Choroid plexus epithelial cell (primary cell): ENCODE measurements at places on chromosomes 1 and 21.
A peak's percentile ranks its signal among the peaks of the same experiment; 100 is the strongest.

DNA sequence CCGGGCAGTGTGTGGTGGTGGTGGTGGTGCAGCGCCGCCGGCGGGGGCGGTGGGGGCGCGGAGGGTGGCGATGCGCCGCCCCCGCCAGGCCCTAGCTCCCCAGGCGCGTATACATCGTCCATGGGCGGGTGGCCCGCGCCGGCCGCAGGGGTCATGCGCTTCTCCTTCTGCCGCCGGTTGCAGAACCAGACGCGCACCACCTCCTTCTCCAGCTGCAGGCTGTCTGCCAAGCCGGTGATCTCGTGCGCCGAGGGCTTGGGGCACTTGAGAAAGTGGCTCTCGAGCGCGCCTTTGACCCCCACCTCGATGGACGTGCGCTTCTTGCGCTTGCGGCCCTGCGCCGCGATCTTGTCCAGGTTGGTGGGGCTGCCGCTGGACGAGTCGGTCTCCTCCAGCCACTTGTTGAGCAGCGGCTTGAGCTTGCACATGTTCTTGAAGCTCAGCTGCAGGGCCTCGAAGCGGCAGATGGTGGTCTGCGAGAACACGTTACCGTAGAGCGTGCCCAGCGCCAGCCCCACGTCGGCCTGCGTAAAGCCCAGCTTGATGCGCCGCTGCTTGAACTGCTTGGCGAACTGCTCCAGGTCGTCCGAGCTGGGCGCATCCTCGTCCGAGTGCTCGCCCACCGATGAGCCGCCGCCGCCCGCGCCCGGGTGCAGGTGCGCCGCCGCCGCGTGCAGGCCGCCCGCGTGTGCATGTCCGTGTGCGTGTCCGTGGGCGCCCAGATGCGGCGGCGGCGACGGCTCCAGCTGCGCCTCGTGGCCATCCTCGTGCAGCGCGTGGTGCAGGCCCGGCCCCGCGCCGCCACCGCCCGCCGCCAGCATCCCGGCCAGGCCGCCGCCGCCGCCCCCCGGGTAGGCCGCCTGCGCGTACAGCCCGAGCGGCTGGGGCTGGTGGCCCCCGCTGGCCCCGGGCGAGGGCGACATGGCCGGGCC, 926 bp downstream of the POU3F1 start:
- DNase-seq = peak; percentile 50

- DNase-seq = peak; percentile 96
Observed at GRCh38 chr1:161727256-161727924, 6.0 kb downstream of the FCRLB start.

- no peak for DNase-seq
Observed at GRCh38 chr1:203189951-203190352, 3.4 kb upstream of the CHI3L1 start.

GRCh38 chr1:221910222-221910621, 168.3 kb upstream of the DUSP10 start:
- no peak for DNase-seq

- no peak for DNase-seq
Observed at GRCh38 chr1:223665592-223666312, at the start of gene CAPN8. CAPN8 (minus strand) TSS chr1:223665701; CDS start chr1:223665646, 55 bp downstream.

DNA sequence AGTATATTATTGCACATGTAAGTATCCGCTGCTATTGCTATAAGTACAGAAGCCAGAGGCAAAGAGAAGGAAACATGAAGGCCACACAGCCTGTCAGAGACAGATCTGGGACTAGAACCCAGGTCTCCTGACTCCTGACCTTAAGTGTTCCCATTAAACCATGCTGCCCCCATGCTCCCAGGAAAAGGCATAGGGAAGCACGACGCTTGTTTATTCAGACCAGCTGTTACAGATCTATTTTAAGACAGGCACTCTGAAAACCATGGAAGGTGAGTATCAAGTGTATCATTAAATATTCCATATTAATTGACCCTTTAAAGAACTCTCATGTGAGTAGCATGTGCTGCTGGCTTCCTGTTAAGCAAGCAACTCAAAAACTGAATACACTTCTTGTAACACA, 11.4 kb downstream of the VAV3 start:
- DNase-seq = no peak

DNA sequence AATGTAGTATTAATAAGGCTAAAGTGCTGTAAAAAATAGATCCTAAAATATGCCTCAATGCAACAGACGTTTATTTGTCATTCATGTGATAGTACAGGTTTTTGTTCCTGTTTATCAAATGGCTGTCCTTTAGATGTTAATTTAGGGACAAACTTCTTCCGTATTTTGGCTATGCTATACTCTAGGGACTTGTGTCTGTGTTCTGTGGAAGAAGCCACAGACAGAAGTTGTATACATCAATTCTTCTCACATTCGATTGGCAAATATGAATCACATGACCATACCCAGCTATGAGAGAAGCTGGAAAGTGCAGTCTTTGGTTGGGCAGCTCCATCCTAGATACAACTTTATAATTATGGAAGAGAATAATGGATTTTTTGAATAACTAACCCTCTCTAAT, 232.7 kb upstream of the SNX7 start:
- no peak for DNase-seq

DNA sequence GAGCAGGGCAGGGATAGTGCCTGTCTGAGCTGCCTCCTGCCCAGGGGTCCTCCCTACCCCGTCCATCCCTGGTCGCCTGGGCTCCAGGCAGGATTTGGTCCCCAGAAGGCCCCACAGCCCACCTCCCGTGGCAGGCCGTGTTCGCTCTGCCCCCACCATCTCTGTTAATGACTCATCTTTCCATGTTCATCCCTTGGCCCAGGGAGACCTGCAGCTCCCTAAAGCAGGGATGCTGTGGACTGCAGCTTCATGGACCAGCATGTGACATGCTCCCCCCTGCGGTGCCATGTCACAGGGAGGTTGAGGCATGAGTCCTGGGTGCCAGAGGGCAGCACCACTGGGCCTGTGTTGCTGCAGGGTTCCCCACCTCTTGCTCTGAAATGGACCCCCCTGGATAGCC, 26.8 kb downstream of the UBASH3A start:
- no peak for DNase-seq

- peak; percentile 9 for DNase-seq
Observed at GRCh38 chr1:88847643-88848042, 43.7 kb downstream of the GTF2B start.

DNA sequence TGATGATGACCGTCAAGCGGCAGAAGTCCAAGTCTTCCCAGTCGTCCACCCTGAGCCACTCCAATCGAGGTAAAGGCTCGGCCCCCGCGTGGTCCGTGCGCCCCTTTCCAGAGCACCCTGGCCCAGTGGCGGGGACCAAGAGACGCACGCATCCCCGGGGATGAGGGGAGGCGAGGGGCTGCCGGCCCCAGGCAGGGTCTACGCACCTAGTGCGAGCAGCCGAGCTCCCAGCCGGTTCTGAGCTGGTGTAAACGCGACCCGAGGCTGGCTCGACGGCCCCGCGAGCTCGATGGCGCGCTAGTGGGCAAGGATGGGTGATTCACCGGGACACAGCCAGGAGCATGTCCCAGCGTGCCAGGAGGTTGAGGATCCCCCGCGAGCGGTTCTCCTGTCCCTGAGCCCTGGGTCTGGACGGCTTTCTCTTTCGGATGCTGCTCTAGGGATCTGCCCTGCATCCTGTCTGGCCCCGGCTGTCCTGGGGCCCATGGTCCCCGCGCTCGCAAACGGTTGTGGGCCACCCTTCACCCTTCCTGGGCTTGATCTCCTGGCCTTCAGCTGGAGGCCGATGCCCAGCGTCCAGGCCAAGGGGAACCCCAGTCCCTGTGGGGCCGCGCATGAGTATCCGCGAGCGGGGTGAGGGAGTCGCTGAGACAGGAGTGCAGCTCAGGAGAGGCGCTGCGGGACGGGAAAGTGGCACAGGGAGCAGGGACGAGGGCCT, 689 bp downstream of the PKP1 start:
- no peak for DNase-seq

DNA sequence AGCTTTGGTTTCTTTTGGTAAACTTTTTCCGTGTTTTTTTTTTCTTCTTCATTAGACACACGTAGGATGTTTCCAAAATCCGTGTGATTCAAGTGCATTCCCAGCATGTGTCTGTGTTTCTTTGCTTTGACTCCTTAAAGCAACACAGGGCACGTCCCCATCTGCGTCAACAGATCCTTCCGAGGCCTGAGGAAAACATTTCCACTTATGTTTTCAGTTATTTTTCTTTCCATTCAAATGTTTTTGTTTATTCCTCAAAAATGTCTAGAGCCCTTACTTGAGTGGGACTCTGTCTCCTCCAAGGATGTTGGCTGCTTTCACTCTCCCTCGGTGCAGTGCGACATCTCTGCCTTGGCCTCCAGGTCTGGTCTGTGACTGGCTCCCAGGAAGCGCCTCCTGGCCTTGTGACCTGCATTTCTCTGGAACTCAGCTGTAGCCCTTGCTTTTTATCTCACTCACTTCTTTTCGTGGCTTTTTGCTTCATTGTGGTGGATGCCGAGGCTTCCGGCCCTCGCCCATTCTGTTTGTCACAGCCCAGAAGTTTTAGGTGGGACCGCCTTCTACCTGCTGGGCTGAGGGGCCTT, 31.3 kb upstream of the SLC19A1 start:
- peak; percentile 61 for DNase-seq

DNA sequence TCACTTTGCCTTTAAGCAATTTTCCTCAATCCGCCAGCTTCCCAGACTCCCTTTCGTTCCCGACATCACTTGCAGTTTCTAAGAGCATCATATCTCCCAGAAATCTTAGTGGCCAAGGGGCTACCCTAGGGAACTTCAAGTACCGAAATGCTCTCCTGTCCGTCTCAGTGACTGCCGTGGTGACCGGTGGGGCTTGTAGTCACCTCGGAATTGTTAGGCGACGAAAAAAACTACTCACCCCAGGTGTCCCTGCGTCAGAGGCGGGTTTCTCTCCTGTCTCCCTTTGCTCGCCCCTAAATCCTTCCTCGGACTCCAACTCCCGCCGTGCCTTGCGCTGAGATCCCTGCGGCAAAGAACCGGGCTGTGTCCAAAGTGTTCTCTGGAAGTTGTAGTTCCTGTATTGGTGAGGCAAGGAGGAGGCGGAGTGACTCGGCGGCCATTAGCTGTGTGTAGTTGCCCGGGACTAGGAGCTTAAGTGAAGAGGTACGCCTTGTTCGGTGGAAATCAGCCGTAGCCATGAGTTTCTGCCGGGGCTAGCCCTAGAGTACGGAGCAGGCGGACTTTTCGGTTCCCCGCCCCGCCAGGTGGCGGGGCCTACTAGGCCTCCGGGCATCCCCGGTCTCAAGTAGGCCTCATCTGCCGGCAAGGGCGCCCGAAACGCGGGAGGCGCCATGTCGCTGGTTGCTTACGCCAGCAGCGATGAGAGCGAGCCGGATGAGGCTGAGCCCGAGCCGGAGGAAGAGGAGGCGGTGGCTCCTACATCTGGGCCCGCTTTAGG, at the start of gene PRCC:
Gene PRCC (plus strand): TSS at position 435 of the 778 bp plus-strand sequence. CDS start 237 bp downstream, at position 672.
- DNase-seq = peak; percentile 100

DNA sequence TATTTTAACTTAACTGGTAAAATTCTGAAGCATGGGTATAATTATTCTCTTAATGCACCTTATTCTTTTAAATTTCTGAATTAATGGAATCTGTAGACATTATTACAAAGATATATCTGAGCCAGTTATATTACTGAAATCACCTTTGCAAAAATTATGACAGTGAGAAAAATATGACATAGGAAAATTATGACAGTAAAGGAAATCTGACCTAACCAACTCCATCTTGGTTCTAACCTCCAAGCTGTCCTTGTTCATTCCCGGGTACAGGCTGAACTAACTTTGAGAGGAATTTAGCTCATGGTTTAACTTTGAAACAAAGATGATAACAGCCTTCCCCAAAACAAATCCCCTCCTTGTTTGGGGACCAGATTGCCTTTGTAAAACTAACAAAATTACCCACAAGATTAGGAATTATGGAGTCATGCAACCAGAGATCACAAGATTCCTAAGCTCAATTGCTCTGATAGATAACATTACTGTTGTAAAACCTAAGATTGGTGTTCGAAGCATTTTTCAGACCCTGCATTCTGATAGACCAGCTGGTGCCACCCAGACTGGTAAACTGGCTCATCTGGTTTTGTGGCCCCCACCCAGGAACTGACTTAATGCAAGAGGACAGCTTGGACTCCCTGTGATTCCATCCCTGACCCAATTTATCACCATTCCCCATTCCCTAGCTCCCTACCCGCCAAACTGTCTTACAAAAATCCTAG, 9.4 kb upstream of the CD55 start:
- DNase-seq = no peak

GRCh38 chr1:93525431-93525830, 77.5 kb downstream of the FNBP1L start:
- DNase-seq = no peak

DNA sequence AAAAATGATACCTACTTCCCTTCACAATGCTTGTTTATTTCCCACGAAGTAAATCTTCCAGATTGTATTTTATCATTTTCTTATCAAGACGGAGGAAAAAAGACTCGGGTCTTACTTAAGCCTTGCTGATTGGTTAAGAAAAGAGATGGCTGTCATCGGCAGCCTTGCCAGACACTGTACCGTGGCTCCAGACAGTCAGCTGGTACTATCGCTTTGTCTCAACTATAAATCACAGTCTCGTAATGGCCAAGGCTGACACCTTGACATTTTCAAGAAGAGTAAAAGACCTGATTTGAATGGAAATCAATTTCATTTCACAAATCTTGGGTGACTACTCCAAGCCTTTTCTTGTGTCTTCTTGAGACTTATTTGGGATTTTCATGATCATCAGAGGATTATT, 868.0 kb downstream of the USP25 start:
- DNase-seq = no peak

- no peak for DNase-seq
Observed at GRCh38 chr1:26373281-26373680, 731 bp upstream of the ZNF683 start.

GRCh38 chr1:233614743-233615521, 1.0 kb downstream of the KCNK1 start:
- no peak for DNase-seq

GRCh38 chr21:40765811-40766210, 81.1 kb downstream of the DSCAM start:
- no peak for DNase-seq

DNA sequence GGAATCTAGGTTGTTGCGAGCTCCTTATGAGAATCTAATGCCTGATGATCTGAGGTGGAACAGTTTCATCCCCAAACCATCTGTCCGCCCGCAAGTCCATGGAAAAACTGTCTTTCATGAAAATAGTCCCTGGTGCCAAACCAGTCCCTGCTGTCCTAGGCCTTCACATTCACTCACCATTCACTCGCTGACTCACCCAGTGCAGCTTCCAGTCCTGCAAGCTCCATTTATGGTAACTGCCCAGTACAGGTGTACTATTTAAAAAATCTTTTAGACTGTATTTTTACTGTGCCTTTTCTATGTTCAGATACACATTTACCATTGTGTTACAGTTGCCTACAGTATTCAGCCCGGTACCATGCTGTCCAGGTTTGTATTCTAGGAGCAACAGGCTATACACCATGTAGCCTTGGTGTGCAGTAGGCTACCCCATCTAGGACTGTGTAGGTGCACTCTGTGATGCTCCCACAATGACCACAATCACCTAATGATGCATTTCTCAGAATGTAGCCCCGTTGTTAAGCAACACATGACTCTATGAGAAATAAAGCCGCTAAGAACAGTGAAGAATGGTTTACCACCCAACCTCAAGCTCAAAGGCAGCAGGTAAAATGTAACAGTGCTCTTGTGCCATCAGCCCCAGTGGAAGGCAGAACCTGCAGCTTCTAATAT, 2.4 kb downstream of the ECHDC2 start:
- no peak for DNase-seq
